ENCODE measurements at places on chromosomes 5 and 9.

DNA sequence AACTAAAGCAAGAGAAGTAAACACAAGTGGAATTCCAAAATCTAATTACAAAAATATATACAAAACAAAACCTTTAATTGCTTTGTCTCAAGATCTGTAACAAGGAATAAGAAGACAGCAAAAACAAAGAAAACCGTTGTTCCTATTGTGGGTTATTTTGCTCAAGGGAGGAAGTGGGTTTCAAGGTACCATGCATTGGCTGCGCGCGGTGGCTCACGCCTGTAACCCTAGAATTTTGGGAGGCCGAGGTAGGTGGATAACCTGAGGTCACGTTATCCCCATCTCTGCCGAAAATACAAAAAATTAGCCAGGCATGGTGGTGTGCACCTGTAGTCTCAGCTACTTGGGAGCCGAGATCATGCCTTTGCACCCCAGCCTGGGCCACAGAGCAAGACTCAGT, 12.1 kb upstream of the IQGAP2 start:
- no peak for DNase-seq

DNA sequence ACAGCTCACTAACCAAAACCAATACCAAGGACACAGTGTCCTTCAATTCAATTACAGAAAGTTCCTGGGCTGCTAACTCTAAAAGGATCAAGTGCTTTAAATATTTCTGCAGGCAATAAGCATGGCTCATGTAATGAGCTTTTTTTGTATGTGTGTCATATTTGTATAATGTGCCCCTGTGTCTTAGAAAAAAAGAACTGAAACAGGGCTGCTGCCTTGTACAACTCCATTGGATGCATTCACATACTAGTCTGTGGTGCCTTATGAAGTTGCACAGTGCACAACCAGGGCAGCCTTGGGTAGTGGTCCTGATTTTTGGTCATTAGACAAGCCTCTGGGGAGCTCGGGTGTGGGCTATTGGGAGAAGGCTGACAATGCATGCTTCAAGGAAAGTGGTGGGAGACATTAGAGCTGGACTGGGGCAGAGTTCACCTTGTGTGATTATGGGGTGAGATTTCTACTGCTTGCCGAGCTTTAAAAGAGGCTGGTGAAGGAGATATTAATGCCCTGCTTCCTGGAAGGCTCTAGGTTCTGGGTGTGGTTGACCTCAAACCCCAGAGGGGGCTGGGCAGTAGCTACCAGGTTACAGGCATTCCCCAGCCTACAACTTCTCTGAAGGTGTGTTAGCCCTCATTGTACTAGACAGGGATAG, 3.6 kb upstream of the CPEB4 start:
- DNase-seq = no peak

DNA sequence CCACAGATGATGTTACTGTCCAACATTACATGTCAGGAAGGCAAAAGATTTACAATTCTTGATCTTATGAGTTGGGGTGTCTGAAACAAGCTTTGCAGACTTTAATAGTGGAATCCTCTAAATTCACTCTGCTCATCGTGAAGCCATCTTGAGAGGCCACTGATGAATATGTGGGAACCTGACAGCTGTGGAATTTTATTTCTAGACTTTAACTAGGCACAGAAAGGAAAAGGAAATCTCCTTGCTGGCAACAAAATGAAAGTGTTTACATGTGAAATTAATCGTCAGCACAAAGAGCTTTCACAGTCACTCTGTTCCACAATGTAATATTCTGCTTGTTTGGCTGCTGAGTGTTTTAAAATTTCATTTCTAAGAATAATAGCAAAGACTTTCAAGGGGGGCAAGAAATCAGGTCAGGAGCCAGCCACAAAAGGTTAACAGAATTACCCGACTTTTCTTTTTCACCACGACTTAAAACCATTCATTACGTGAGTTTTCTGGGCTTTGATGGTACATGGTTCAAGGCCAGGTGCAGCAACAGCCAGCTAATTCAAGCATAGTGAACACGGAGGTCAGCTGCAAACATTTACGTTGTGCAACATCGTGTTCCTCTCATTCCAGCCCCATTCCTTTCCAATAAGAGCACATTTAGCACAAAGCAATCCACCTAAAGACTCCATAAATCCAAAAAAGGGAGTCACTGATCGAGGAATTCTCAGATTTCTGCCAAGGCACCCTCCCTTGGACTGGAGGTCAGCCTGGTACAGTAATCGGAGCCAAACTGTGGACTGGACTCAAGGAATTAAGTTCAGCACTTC, 14.6 kb downstream of the NREP start:
- no peak for DNase-seq

DNA sequence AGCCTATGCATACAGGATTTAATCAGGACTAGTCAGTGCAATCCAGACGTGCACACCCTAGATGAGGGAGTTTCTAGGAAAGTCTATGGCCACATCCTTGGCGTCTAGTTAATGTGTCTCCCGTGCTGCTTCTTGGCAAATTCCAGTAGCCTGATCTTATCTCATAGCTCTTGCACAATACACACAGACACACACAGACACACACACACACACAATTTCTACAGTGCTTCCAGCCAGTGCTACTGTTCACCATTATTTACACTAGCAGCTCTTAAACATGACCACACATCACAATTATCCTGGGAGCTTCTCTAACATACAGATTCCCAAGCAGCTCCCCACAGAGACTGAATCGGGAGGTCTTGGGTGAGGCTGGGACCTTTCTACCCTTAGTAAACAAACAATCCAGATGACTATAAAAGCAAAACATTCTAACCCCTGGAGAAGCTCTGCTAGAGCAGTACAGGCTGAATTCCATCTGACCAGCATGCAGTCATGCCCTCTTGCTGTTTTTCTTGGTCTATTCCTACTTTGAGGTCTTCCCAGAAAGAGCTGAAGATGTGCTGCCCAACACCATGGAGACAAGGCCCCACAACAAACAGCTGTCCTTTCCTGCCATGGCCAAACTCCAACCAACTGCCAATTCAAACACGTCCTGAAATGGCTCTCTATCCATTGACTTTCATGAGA, 236.6 kb downstream of the DEPDC1B start:
- DNase-seq = no peak

GRCh38 chr5:134458234-134459009, 46.7 kb upstream of the CDKN2AIPNL start:
- no peak for DNase-seq

GRCh38 chr9:2022560-2022959, 7.4 kb downstream of the SMARCA2 start:
- DNase-seq = no peak

DNA sequence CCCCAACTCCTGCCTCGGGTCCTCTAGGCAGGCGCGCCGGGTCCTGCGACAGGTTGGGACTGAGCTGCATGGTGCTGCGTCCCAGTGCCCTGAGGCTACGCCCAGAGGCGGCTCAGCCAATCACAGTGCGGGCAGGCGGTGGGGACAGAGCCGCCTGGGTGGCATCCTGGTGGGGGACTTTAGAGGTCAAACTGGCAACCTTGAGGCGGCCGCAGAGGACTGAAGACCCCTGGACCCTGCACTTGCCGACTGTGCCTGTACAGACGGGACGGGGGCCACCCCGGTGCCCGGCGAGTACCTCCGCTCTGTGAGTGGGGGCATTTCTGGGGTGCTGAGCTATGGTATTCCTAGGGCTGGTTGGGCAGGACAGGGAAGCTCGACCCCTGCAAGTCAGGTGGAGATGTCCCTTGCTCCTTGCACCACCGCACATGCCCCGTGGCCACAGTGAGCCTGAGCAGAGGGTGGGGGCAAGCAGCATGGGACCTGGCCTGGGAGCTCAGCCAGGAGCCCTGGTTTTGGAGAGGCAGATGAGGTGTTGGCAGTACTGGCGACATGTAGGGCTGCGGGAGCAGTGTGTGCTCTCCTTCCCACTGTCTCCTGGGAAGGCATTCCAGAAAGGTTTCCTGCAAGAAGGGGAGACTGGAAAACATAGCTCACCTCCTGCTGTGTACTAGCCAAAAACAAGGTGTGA, 45.5 kb downstream of the CTSL start:
- no peak for DNase-seq

DNA sequence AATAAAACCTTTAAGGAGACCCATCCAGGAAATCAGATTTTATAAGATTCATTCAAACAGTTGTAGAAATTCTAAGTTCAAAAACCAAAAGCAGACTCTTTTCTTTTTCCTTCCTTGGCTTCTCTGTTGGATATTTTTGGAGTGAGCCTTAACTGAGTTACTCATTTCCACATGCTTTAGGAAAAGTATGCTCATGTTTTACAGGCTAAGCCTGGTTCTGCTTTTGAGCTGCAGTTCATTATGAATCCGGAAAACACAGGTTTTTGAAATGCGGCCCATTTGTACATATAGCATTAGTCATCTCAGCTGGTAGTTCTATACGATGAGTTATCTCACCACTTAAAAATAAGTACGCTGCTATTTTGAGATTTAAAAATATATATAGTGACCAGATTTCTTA, 156.6 kb upstream of the DMRT1 start:
- DNase-seq = no peak

GRCh38 chr5:167823405-167823804, 468.0 kb upstream of the WWC1 start:
- no peak for DNase-seq

DNA sequence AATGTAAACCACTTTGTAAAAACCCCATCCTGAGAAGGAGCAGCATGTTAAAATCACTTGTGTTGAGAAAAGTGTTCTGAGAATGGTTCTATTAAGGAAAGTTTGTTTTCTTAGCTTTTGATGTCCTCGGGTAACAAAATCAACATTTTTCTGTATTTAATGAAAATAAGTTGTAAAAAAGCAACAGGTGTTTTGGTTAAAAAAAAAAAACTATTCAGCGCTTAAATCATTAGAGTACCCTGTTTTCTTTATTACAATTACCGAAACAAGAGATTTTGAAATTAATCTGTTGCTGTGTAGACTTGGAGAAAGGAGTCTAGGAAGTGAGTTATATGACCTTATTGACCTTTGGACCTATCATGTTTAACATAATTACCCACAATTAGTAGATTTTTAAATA, 167.7 kb downstream of the XRCC4 start:
- no peak for DNase-seq

DNA sequence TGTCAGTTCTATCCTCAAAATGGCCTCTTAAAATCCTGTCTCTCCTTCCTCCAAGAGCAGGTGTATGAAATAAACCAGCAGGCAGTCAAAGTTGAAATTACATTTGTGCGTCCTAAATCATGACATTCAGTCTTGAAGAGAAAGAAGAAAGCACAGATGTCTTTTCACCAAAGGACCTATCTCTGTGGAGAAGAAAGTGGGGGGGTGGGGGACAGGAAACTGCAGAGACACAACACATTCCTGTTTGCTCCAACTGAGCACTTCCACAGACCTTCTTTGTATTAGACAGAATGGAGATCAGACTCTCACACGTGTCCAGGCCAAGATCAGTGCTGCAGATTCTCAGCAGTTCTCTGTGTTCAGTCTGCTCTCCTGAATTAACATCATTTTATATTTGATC, 471.9 kb upstream of the RGMB start:
- no peak for DNase-seq

GRCh38 chr5:59725392-59725767, 168.1 kb downstream of the PDE4D start:
- no peak for DNase-seq

DNA sequence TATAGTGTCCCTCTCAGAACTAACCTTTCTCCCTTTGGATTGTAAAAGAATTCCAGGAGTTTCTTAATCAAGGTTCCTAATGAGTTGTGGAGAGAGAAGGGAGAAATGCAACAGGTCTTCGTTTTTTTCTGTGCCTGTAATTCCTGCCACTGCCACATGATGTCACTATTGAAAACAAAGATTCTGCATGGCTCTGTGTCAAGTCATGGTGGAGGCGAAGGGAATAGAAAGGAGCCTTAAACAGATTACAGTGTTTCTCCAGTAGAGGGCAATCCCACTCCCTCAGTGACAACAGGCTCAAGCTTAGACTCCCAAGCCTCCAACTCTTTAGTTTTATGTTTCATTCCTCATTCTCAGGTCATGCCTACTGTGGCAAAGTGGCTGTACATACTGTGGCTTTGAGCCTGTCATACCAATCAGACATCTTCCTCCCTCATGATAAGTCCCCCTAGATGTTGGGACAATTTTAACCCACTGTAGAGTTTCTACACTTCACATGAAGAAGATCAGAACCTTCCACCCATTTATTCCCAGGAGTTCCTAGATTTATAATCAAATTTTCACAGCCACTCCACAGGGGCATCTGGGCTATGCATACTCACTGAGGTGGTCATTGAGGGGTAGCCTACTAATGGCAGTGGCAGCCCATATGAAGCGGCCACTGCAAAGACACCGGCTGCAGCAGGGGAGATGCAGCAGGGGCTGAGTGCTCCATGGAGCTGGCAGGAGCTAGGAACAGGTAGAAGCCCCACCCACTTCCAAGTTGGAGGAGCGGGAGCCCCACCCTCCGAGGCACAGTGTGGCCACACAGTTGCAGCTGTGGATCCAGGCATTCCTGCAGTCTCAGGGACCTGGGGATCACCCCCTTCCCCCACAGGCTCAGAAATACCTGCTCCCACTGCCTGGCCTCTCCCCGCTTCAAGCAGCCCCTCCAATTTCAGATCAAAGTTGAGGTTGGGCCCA, 97.4 kb upstream of the TRIM32 start:
- no peak for DNase-seq

DNA sequence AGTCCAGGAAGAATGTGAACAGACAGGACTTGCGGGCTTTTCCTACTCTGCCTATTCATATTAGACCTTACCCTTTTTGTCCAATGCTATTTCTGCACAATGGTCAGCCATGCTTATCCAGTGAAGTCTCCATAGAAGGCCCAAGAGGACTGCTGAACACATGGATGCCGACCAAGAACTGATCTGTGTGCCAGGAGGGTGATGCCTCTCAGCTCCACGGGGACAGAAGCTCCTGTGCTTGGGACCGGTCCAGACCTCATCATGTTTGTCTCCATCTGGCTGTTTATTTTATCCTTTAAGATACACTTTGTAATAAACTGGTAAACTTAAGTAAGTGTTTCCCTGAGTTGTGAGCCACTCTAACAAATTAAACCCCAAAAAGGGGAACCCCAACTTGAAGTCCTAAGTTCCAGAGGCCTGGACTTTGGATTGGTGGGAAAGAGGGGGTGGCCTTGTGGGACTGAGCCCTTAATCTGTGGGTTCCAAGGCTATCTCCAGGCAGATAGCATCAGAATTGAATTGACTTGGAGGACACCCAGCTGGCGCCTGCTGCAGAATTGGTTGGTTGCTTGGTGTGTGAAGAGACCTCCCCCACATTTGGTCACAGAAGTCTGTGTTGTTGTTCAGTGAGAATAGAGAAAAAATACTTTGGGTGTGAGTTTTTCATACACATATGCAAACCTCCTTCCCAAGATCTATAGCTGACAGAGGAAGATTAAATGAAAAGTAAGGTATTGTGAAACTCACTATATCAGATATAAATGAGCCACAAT, 57.9 kb upstream of the ANKH start:
- no peak for DNase-seq

DNA sequence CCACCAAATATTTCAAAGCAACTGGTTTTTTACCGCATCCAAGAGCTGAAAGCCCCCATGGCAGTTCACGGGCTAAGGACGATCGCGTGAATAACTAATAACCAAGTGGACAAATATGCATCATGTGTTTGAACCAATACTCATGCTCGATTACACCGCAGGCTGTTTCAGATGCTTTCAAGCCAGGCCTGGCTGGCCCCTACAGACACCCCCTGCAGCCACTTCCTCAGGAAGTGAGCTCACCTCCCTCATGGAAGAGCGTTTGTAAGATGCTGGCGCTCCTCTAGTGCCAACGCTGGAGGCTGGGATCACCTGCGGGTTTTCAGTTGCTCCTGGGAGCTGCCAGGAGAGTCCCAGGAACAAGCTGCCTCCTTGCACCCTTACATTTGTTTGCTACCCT, 53.9 kb upstream of the PTCH1 start:
- DNase-seq = no peak
